ENCODE measurements at places on chromosomes 6 and 20. TPM values are rescaled to one million over a fixed set of nuclear protein-coding genes. Genes with fewer than 3 reads are reported as not detected.

The COL12A1 gene
- total RNA-seq: 10.5 TPM

The ADGRF1 gene
- 1.6 TPM for total RNA-seq

The TBXT gene
- total RNA-seq: not detected

The ISM1 gene
- 5.0 TPM for total RNA-seq

The PTCRA gene
- total RNA-seq: not detected

The CRYBG1 gene
- total RNA-seq: 0.64 TPM

The TCP1 gene
- total RNA-seq: 185 TPM

The TMEM244 gene
- not detected for total RNA-seq

The TFAP2C gene
- total RNA-seq: 10.3 TPM

The CST2 gene
- 1.2 TPM for total RNA-seq

The TAAR2 gene
- total RNA-seq: not detected

The GDAP1L1 gene
- total RNA-seq: 0.40 TPM

The CENPW gene
- total RNA-seq: 23.3 TPM

The PSORS1C1 gene
- total RNA-seq: 1.1 TPM

The MCM8 gene
- 11.3 TPM for total RNA-seq

The IL17A gene
- total RNA-seq: not detected

The HLA-DRB5 gene
- 0.77 TPM for total RNA-seq

Data from mesothelial cell of epicardium (in vitro differentiated cells).